GM13976 (cell line): ENCODE measurements at places on chromosomes 7 and 10.

DNA sequence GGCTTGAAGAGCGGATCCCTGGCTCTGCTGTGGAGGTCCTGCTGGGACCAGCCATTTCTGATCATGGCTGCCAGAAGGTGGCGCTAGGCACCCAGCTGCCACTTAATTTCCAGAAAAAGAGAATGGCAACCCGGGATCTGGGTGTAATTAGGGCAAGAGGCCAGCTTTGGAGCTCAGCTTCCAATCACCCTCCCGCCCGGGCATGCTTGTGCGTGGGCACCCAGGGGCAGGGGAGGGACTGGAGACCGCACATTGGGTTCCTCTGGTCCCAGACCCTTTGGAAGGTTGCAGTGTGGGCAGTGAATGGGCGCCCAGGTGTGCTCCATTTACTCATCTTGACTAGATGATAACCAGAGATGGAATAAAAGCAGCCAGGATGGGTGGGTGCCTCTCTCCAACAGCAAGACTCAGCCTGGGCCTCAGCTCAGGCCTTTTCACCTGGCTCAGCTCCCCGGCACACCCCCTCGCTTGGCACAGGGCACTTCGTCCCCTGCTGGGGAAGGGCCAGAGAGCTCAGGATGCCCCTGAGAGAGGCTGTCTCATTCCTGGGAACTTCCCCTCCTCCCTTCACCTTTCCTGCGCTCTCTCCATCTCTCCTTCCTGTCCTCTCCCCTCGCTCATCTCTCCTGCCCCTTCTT lies 14.7 kb downstream of the FAM241B start:
- DNase-seq: peak; percentile 80

GRCh38 chr7:138729444-138729843 lies 28.3 kb upstream of the SVOPL start:
- no peak for DNase-seq

GRCh38 chr7:659306-659847 lies 67.1 kb upstream of the DNAAF5 start:
- DNase-seq: no peak

- no peak for DNase-seq
Measured at GRCh38 chr7:121337398-121337797, 8.6 kb downstream of the WNT16 start.

DNA sequence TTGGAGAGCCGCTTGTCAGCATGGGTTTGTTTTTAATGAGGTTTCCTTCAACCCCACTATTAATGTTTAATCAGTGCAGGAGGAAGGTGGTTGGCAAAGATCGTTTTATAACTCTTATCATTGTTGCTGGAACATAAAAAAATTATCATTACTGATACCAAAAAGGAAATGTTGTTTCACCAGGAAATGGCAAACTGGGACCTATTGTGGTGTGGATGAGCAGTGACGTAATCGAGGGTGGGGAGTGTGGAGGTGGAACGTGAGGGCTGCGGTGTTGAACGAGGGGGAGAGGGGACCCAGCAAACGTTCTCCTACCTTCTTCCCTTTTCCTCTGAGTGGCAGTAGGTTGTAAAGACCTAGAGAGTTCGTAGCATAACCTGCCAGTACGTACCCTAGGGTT lies 71.9 kb upstream of the TOMM7 start:
- no peak for DNase-seq

- DNase-seq: no peak
Measured at GRCh38 chr10:129517680-129518057, 50.6 kb downstream of the MGMT start.

GRCh38 chr10:130747356-130747755 lies 564.2 kb downstream of the TCERG1L start:
- DNase-seq: no peak

DNA sequence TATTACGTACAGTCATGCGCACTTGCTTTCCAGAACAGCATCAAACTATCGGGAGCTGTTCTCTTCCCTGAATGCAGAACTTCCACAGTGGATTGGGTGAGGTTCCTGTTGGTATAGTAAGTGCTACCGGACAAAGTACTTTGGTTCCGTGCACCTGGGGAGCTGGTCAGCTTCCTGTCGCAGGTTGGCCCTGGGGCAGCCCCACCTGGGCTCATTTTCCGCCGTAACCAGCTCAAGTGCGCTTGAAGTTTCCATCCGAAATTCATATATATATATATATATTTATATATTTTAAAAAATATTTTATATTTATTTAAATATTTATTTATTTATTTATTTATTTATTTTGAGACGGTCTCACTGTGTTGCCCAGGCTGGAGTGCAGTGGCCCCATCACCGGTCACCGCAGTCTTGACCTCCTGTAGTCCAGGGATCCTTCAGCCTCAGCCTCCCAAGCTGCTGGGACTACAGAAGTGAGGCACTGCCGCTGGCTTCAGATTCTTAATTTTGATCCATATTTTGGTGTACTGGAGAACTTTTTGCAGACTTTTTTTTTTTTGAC lies 6.5 kb downstream of the SCART1 start:
- peak; percentile 24 for DNase-seq
